Activated CD8-positive, alpha-beta memory T cell treated with anti-CD3 and anti-CD28 coated beads for 4 hours (primary cell): ENCODE measurements at places on chromosomes 3 and 15.

- DNase-seq: no peak
These were observed 15.9 kb downstream of the PARL start for GRCh38 chr3:183868796-183869195.

DNA sequence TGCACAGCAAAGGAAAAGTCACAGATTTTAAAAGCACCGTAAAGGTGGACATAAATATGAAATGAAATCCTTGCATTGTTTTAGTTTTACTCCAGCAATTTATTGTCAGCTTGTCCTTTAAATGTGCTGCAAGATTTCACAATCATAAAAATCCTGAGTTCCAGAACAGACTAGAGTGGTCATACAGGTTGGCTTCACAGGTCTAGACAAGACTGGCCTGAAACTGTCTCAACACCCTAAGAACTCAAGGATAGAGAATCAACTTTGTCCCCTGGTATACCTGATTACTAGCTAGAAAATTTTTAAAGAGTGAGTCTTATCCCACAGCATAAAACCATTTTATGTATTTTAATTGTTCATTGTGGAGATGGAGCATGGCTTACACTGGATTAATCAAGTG lies 521.7 kb upstream of the MCTP2 start:
- no peak for DNase-seq

GRCh38 chr3:124364317-124365020 lies 365.8 kb upstream of the UMPS start:
- DNase-seq: no peak

- DNase-seq: no peak
These were observed 10.5 kb downstream of the SELENOS start for GRCh38 chr15:101266787-101267186.

DNA sequence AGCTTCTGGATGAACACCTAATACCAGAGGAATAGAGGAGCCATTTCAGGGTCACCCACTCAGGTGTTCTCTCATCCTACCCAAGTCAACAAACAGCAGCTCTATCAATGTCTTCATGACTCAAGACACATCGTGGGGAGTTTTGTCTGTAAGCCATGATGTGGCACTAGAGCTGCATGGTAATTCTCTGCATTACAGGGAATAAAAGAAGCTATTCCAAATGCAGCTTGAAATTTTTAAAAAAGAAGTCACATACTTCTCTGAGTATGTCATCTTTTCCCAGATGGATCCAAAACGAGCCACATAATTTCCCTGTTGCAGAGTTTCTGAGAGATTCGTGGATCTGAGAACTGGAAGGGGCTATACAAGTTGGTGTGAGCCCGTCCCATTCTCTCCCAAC lies 6.1 kb upstream of the THSD4 start:
- no peak for DNase-seq

GRCh38 chr3:169334991-169335390 lies 328.5 kb downstream of the MECOM start:
- no peak for DNase-seq

DNA sequence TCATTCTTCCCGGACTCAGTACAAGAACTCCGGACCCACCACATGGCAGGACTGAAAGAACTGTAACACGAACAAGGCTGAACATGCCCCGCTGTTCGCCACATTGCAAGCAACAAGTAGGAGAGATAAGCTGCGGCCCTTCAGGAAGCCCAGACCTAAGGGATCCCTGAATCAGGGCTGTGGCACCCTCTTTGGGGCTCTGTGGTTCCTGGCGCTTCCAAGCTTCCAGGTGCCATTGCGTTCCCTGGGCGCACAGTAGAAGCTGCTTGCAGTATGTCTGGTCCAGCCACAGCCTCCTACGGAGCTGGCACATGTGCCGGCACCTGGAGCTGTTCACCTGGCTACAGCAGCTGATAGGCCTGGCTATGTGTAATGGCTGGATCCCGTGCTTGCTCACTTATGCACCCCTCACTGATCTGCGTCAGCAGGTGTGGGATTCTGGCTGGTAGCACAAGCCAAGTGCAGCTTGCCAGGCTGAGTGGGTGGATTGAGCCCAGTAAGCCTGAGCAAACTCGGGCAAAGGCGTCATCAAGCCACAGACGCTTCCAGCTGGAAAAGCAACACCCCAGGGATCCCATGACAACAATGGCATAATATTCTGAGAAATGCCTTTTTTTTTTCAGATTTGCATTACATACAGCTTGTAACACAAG lies 748.6 kb upstream of the GBE1 start:
- DNase-seq: no peak

DNA sequence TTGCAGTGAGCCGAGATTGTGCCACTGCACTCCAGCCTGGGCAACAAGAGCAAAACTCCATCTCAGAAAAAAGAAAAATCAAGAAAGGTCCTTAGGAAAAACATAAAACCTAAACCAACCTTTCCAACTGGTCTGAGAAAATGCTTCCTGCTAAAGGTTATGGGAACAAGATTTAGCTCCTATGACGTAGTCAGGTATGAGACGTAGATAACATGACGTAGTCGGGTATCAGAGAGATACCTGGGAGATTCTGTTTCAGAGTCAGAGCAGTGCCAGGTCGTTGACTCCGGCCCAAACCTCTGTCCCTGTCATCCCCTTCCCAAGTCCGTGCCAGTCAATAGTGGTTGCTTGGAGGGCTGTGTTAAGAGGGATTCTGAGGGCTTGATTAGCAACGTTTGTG lies 39.9 kb downstream of the LMCD1 start:
- DNase-seq: no peak

DNA sequence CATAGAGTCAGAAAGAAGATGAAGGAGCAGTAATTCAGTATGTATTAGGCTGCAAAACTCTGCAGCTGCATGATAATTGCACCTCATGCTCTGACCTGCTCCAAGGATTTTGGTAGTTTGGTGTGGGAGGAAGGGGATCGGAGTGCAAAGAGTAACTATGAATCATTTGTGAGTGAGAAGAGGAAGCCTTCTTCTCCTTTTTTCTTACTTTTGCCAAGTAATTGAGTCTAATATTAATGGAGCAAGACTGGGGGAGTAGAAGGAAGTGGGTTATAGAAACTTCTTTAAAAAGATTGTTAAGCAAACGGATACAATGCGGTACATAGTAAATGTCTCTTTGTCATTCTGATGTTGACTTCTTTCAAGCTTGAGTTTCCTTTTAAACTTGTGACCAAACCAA lies 276.5 kb downstream of the EDEM1 start:
- no peak for DNase-seq

DNA sequence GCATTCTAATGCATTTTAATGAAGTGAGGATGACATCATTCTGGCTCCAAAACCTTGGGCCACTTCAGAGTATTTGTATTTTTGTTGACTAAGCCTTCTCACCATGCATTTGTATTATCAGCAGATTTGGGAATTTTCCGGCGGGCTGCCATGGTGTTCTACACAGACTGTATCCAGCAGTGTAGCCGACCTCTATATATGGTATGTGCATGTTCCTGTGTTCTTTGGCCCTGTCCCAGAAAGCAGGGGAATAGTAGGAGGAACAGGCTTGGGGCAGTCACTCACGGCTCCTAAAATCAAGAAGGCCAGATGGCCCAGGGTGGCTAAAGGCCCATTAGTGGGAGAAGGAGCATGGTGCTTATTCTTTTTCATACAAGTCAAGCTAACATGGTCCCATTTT lies 80.5 kb downstream of the USF3 start:
- no peak for DNase-seq

DNA sequence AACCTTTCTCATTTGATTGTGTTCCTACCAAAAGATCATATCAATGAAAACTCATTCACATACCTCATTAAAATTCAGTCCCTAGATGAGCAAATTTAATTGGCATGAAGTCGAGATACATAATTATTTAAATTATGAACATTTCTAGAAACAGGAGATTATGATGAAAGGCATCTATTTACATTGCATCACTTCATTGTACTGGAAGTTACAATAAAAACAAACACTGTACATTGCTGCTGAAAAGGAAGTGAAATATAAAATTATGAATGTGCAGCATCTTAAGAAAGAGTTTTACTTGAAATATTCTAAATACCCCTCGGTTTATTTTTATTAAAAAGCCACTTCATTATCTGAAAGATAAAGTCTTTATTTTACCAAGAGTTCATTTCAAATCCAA lies 163.4 kb upstream of the ZNF385D start:
- DNase-seq: no peak

- DNase-seq: no peak
These were observed 41.2 kb downstream of the ADIPOQ start for GRCh38 chr3:186883686-186884058.

- DNase-seq: no peak
These were observed 402.1 kb downstream of the CADM2 start for GRCh38 chr3:85360742-85361387.

DNA sequence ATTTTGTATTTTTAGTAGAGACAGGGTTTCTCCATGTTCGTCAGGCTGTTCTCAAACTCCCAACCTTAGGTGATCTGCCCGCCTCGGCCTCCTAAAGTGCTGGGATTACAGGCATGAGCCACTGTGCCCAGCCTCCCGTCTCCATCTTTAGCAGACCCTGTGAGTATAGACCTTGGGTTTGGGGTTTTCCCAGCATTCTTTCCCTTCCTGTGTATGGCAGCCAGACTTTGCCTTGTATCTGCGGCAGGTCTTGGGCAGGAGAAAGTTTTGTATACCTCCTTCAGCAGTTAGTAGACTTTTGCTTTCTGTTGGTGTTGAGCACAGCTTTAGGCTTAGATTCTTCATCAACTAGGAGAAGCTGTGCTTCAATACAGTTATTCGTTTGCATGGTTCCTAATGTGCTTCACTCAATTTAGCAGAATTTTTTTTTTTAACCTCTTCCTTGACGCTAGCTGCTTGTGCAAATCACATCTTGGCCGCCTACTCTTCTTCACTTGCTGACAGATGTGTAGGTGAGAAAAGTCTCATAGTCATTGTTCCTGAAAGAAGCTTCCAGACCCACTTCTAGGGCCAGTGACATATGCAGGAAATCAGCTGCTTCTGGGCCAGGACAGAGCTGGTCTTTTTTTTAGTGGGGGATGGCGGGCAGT lies 38.4 kb downstream of the MAP2K1 start:
- DNase-seq: no peak

DNA sequence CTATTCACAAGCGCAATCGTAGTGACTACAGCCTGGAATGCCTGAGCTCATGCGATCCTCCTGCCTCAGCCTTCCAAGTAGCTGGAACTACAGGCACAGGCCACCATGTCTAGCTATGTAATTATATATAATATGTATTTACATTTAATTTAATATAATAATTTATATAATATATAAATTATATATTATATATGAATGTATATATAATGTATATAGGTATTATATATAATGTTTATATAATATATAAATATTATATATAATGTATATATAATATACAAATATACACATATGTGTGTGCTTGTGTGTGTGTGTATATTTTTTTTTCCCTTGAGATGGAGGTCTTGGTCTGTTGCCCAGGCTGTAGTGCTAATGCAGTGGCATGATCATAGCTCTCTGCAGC lies 27.6 kb upstream of the ULK4 start:
- DNase-seq: no peak

GRCh38 chr15:82931221-82931620 lies 21.3 kb downstream of the HOMER2 start:
- DNase-seq: no peak

- DNase-seq: no peak
These were observed 20.2 kb upstream of the DIPK2A start for GRCh38 chr3:143951351-143951971.

GRCh38 chr3:56773986-56774385 lies 27.8 kb downstream of the ARHGEF3 start:
- no peak for DNase-seq

- no peak for DNase-seq
These were observed 24.6 kb upstream of the SRP14 start for GRCh38 chr15:40063563-40064011.

DNA sequence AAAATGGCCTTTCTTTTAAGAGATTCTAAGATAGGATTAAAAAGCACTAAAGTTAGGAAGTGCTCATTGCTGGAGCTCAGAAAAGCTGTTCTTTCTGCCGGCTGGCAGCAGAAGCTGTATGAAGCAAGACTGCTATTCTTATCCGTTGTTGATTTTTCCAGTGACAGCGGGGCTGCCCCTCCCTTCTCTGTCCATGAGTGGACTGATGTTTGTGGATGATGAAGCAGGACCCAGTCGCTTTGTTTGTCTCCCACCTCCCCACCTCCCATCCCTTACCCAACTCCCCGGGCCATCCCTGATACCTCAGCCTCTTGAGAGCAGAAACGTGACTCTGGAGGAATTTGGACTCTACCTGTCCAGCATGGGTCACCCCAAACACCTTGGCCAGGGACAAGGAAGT lies 10.3 kb upstream of the MUSTN1 start:
- DNase-seq: no peak

DNA sequence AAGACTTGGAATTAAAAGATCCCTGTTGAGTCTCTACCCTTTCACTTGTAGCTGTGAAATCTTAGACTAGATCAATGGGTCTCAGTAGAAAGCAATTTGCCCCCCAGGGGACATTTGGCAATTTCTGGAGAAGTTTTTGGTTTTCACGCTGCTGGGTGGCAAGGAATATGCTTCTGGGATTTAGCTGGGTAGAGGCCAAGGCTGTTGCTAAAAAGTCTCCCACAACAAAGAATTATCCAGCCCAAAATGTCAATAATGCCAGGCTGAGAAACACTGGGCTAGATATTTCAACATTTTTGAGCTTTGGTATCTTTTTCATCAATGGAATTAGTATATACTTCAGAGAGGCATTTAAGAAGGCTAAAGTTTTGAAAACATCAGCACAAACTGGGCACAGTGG lies 8.7 kb downstream of the CAPN7 start:
- DNase-seq: no peak

DNA sequence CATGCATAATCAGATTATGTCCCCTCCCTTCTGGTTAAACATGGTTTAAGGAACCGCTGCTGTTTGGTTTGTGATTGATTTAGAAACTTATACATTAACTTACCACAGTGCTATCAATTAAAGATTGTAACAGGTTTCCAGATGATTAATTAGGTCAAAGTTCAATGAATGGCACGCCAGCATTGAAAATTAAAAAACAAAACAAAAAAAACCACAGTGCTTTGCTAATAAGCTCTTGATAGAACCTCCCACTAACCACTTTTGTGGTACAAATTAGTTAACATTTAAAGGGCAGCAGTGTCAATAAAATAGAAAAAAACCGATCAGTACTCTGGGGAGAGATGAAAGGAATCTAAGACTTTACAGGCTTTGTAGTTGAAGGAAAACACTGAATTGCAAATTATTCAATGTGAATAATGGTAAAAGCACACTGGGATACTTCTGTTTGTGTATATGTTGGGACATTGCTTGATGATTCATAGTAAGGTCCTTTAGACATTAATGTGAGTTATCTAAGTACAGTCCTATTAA lies 7.6 kb upstream of the C3orf38 start:
- DNase-seq: no peak

GRCh38 chr15:63329567-63330350 lies 51.9 kb downstream of the CA12 start:
- no peak for DNase-seq

- no peak for DNase-seq
These were observed 17.9 kb upstream of the LRRK1 start for GRCh38 chr15:100901296-100901695.

- DNase-seq: no peak
These were observed 75.3 kb downstream of the NCEH1 start for GRCh38 chr3:172635588-172635987.
